ENCODE measurements at places on chromosomes 5 and 9. TPM values are rescaled to one million over a fixed set of nuclear protein-coding genes. Genes with fewer than 3 reads are reported as not detected.

TSLP gene
- 9.2 TPM for total RNA-seq

ZNF462 gene
- 27.4 TPM for total RNA-seq

SHOC1 gene
- total RNA-seq = under 0.01 TPM

EIF4E1B gene
- total RNA-seq = not detected

ROR2 gene
- 27.9 TPM for total RNA-seq

Data from fibroblast of lung (primary cell).